Activated CD8-positive, alpha-beta memory T cell treated with anti-CD3 and anti-CD28 coated beads, Interleukin-2, amount 10 ng/mL, durations not matched to agents 7 days and 5 days (primary cell): ENCODE measurements at places on chromosomes 3 and 15. TPM values are rescaled to one million over a fixed set of nuclear protein-coding genes. Genes with fewer than 3 reads are reported as not detected.

RYR3 gene
- total RNA-seq: not detected

GRCh38 chr3:130378677-130379191 lies 33.3 kb downstream of the COL6A5 start:
- no peak for DNase-seq

DNA sequence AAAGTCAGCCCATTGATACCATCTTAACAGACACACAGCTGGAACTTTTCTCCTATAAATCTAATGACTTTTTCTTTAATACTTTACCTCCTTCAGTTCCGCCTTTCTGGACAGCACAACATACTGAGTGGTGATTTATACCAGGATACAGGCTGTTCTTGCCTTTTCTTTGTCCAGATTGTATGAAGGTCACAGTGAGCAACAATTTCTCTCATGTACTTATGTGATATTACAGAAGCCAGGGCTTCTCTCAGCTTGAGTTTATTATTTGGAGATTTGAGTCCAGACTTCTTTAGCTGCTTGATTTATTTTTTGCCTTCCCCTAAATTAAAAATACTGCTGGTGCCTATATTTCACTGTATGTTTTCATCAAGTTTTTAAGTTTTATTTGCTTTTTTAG lies 976.0 kb downstream of the ROBO2 start:
- no peak for DNase-seq

GRCh38 chr3:45603226-45603625 lies 8.7 kb downstream of the LIMD1 start:
- no peak for DNase-seq

GRCh38 chr3:9878700-9879099 lies 1.4 kb downstream of the CIDEC start:
- no peak for DNase-seq

DNA sequence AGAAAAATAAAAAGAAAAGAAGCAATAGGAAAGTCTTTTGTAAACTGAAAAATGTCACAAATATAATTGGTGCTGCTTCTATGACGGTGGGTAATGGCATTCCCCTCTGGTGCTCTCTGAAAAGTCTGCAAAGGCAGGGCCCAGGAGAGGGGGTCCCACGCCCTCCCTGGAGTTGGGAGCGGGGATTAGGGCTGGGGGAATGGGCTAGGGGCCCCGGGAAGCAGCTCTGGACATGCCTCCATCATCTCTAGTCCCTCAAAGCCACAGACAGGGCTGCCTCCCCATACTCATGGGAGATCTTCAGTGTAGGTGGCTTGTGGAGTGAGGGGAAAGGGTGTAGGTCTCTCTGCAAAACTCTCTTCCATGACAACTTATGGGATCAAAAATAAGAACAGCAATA lies 7.8 kb upstream of the RHCG start:
- DNase-seq: no peak

DNA sequence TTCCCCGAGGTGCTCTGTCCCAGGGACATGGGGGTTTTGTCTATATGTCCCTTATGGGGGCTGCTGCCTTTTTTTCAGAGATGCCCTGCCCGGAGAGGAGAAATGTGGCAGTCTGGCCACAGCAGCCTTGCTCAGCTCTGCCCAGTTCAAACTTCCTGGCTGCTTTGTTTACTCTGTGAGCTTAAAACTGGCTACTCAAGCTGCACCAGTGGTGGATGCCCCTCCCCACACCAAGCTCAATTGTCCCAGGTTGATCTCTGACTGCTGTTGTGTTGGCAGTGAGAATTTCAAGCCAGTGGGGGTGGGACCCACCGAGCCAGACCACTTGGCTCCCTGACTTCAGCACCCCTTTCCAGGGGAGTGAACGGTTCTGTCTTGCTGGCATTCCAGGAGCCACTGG lies 188.9 kb downstream of the STXBP5L start:
- no peak for DNase-seq

GRCh38 chr3:160403028-160403545 lies 3.6 kb downstream of the SMC4 start:
- no peak for DNase-seq
